Lower lobe of right lung (tissue), 2 donors: ENCODE measurements at places on chromosomes 5 and 9. TPM values are rescaled to one million over a fixed set of nuclear protein-coding genes. Genes with fewer than 3 reads are reported as not detected.

DNA sequence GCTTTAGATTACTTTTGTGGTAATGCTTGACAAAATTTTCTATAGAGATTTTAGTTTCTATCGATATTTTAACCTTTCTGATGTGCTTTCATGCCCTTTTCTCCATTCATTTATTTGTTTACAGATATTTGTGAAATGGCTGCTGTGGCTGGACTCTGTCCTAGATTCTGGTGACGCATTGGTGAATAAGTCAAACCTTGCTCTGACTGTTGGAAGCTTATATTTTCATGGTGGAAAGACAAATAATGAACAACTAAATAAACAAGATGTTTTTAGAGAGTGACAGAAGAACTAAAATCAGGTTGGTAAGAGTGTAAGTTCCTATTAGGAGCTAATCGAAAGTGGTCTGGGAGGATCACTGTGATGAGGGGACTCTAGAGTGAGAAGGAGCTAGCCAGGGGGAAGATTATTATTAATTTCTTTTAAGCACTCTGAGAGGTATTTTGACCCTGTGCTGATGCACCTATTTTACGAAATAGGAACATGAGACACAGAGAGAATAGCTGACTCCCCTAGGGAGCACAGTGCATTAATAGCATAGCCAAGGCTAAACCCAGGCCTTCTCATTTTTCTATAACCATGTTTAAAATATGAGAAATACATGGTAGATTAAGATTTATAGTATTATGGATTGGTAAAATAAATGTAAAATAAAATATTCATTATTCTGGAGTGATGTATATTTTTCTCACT, 411.9 kb upstream of the ARRDC3 start:
- DNase-seq, result no peak

The GAPT gene
- 6.5 TPM for total RNA-seq

DNA sequence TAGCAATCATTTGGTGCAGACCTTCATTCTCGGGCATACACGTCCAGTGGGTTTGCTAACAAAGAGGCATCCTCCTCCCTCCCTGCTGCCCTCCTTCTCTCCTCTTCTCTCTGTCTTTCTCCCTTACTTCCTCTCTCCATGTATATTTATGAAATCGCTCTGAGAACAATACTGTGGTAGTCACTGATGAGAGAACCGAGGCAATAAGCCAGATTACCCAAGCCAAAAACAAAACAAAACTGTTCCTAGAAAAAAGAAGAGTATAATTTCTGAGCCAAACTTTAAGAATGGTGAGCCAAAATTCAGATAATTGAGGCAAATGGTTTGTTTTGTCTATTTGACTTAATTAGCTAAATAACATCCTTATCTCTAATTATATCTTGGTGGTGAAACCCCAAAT, 15.8 kb upstream of the HMHB1 start:
- DNase-seq, result no peak

GRCh38 chr5:157710882-157711281, 20.3 kb upstream of the THG1L start:
- DNase-seq, result no peak

The CDKN2A gene
- 8.4 TPM for total RNA-seq
